Psoas muscle (tissue), 8 donors: ENCODE measurements at places on chromosomes 2 and 18. TPM values are rescaled to one million over a fixed set of nuclear protein-coding genes. Genes with fewer than 3 reads are reported as not detected.

DNA sequence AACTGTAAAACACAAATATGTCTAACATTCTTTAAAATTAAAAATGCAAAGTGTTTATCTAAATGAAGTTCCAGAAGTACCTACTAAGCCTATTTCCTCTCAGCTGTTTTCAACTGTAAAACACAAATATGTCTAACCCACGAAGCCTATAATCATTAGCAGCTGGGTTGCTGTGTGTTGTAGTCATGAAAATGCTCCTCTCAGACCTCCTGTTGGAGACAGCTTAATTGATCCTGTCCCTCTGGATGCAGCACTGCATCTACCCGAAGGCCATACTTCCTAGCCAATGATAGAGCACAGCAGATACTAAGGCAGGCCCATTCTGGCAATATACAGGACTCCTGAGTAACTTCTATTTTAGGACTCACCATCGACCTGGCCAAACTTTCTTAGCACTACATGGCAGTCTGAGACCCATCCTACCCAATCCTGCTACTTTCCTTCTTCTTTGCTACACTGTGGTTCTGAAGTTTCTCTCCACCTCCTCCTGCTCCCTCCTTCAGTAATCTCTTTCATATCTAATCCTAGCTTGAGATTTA is 92.5 kb upstream of the RBBP8 start:
- no peak overlapping the region for H3K27ac ChIP-seq
- no peak overlapping the region for H3K4me3 ChIP-seq
- H3K27me3 ChIP-seq: no peaks in the 10 kb centered on the region
- no peaks in the 10 kb centered on the region for H3K4me1 ChIP-seq
- no peak for DNase-seq
- H3K36me3 ChIP-seq: no peaks in the 10 kb centered on the region

DNA sequence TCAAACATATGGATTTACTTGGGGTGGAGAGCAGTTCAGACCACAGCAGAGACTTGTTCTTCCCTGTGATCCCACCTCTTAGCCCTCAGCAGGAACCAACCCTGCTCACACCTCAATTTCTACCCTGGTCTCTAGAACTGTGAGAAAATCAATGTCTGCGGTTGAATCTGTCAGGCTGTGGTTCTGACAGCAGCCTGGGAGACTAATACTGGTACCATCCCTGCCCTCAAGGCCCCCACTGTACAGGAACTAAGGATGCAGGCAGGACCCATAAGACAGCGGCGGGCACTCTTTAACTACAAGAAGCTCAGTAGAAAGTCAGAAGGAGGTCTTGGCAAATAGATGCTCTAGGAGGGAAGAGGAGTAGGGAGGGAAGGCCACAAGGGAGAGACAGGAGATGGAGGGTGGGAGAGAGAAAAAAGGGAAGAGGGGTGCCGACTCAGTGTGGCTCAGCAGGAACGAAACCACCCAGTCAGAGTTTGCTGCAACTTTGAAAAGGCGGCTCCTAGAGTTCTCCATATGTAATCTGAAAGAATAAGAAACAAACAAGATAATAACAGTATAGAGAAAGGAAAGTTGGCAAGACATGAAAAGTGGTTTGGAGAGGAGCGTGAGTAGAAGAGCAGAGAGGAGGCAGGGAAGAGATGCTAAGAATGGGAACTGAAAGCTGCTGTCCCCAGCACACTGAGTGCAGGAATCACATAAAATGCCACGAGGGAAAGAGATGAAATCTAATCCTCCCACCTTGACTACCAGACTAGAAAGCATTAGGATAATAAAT is 323.9 kb upstream of the ID2 start:
- no peaks in the 10 kb centered on the region for H3K4me1 ChIP-seq
- H3K27ac ChIP-seq: no peak overlapping the region
- no peaks in the 10 kb centered on the region for H3K36me3 ChIP-seq
- H3K4me3 ChIP-seq: no peak overlapping the region
- DNase-seq: no peak

DNA sequence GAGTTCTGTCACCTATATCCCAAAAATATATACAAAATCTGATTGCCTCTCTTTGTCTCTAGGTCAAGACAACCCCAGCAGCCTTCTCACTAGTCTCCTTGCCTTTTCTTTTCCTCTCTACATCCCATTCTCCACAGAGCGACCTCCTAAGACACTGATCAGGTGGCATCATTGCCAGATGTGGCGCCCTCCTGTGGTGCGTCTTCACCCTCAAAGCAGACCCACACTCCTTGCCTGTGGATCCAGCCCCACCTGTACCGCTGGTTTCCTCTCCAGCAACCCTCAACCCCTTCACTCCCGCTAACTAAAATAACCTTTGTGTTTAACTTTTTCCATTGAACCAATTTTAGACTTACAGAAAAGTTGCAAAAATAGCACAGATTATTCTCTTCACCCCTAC is 273.3 kb downstream of the GLI2 start:
- no peaks in the 10 kb centered on the region for H3K4me1 ChIP-seq
- no peak overlapping the region for H3K27ac ChIP-seq
- H3K4me3 ChIP-seq: no peak overlapping the region
- H3K36me3 ChIP-seq: no peaks in the 10 kb centered on the region
- no peaks in the 10 kb centered on the region for H3K27me3 ChIP-seq

GRCh38 chr2:236866542-236867340 is 218.9 kb upstream of the COPS8 start:
- no peaks in the 10 kb centered on the region for H3K27me3 ChIP-seq
- no peaks in the 10 kb centered on the region for H3K4me1 ChIP-seq
- no peaks in the 10 kb centered on the region for H3K36me3 ChIP-seq
- no peak overlapping the region for H3K4me3 ChIP-seq

DNA sequence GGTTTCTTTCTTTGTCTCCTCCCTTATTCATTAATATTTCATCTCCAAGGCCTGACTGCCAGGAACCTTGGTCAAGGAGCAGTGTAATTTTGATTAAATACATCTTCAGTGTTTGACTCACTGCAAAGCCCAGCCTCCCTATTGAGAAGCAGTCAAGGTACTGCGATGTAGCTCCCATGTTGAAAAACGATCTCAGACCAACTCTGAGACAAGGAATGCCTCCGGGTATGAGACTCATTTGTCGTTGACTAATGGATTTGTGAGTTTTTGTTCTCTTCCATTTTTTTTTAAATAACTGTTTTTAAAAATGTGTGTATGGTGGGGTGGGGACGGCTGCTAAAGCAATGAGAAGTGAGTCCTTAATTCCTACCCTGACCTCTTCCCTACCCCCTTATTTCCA is 361.6 kb downstream of the SOX11 start:
- no peaks in the 10 kb centered on the region for H3K36me3 ChIP-seq
- no peaks in the 10 kb centered on the region for H3K4me1 ChIP-seq
- no peak for DNase-seq
- no peak overlapping the region for H3K4me3 ChIP-seq
- H3K27ac ChIP-seq: no peak overlapping the region
- no peaks in the 10 kb centered on the region for H3K27me3 ChIP-seq

DNA sequence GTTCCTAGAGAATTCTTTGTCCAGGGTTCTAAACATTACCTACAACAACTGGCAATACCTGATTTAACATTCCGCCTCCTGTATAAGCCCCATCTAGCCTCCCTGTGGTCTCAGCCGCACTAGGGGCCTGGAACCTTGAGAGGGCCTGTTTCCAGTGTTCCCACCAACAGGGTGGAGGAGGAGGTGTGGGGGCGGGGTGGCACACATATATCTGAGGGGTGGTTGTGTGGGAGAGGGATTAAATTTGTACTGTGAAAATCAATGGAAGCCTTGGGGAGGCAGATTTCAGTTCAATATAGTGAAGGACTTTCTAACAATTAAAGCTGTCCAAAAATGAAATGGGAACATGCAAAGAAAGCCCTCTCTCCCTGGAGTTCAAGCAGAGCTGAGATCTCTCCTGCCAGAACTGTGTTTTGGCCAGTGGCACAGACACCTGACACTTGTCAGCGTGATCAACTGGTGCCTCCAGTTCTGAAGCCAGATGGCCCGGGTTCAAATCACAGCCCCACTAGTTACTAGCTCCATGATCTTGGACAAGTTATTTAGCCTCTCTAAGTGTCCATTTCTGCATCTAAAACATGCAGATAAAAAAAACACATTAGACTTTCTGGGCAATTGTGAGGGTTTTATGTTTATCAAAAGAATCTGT is 17.0 kb upstream of the FZD7 start:
- H3K27me3 ChIP-seq: no peaks in the 10 kb centered on the region
- peaks cover 35% of the 10 kb centered on the region for H3K4me1 ChIP-seq
- H3K36me3 ChIP-seq: no peaks in the 10 kb centered on the region

GRCh38 chr2:185522472-185522871 is 216.1 kb upstream of the FSIP2 start:
- H3K4me1 ChIP-seq: no peaks in the 10 kb centered on the region
- H3K27ac ChIP-seq: no peak overlapping the region
- H3K27me3 ChIP-seq: no peaks in the 10 kb centered on the region
- H3K36me3 ChIP-seq: no peaks in the 10 kb centered on the region
- DNase-seq: no peak
- H3K4me3 ChIP-seq: no peak overlapping the region

- no peak for DNase-seq
- H3K36me3 ChIP-seq: no peaks in the 10 kb centered on the region
- peaks cover 9% of the 10 kb centered on the region for H3K4me1 ChIP-seq
- H3K4me3 ChIP-seq: no peak overlapping the region
- no peaks in the 10 kb centered on the region for H3K27me3 ChIP-seq
- H3K27ac ChIP-seq: peak overlapping the region; percentile 58
Measured at GRCh38 chr18:46688853-46689525, 32.0 kb upstream of the LOXHD1 start.

DNA sequence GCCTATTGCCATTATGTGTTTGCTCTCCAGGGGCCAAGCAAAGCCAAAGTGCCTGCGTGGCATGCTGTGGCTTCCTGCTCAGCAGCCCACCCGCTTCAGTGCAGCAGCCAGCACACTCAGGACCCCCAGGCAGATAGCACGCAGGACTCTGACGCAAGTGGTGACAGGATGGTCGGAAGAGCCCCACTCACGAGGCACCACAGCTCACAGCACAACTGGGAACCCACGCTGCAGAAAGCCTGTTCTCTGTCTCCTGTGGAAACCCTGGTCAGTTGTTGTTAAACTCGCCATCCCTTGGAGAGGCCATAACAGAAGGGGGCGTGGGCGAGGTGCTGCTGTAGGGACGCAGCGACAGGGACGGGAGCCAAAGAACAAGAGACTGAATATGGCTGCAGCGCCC is 76.4 kb downstream of the HDAC4 start:
- H3K4me3 ChIP-seq: no peak overlapping the region
- peaks cover 38% of the 10 kb centered on the region for H3K4me1 ChIP-seq
- H3K36me3 ChIP-seq: no peaks in the 10 kb centered on the region
- no peak for DNase-seq
- no peaks in the 10 kb centered on the region for H3K27me3 ChIP-seq
- H3K27ac ChIP-seq: peak overlapping the region; percentile 8

GRCh38 chr2:167140767-167141166 is 252.5 kb downstream of the XIRP2 start:
- peaks cover 25% of the 10 kb centered on the region for H3K4me1 ChIP-seq
- DNase-seq: no peak
- no peaks in the 10 kb centered on the region for H3K27me3 ChIP-seq
- no peaks in the 10 kb centered on the region for H3K36me3 ChIP-seq
- H3K27ac ChIP-seq: peak overlapping the region; percentile 95

DNA sequence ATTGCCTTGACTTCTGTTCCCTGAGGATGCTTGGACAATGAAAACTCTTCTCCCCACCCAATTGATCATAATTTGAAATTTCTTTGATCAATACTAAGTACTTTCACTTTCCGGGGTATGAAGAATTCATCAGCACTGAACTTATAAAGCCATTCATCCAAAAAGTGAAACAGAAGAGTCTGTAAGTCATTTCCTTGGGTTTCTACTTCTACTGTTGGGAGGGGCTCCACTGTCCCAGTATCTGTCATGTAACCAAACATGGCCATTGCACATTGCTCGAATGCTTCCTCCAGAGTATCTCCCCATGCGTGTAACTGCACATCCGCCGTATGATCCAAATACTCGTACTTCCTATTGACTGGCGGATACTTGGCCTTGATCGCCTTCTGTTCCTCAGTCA is 30.3 kb downstream of the NCL start:
- H3K36me3 ChIP-seq: no peaks in the 10 kb centered on the region
- no peaks in the 10 kb centered on the region for H3K27me3 ChIP-seq
- DNase-seq: no peak
- H3K27ac ChIP-seq: no peak overlapping the region

DNA sequence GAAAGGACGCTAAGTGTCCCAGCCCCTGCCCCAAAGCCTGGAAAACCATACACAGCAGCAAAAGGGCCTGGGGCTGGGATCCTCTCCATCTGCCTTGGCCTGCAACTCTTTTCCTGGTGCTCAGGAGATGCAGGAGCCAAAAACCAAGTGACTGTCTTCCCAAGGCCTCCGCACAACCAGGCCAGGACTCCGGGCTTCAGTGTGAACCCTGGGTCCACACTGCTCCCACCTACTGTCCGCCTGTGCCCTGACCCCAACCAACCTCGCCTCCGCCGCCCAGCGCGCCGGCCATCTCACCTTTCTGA is 1.1 kb downstream of the FEV start:
- H3K4me3 ChIP-seq: no peak overlapping the region
- peaks cover 15% of the 10 kb centered on the region for H3K4me1 ChIP-seq
- peaks cover 39% of the 10 kb centered on the region for H3K27me3 ChIP-seq
- no peak overlapping the region for H3K27ac ChIP-seq
- H3K36me3 ChIP-seq: no peaks in the 10 kb centered on the region
- no peak for DNase-seq

GRCh38 chr18:72674710-72675109 is 130.6 kb upstream of the CBLN2 start:
- H3K27me3 ChIP-seq: no peaks in the 10 kb centered on the region
- DNase-seq: no peak
- H3K4me3 ChIP-seq: no peak overlapping the region
- no peaks in the 10 kb centered on the region for H3K4me1 ChIP-seq
- H3K36me3 ChIP-seq: no peaks in the 10 kb centered on the region

GRCh38 chr2:173136599-173136998 is 61.0 kb downstream of the MAP3K20 start:
- H3K4me1 ChIP-seq: peaks cover 65% of the 10 kb centered on the region
- H3K27me3 ChIP-seq: no peaks in the 10 kb centered on the region
- no peak for DNase-seq
- H3K4me3 ChIP-seq: no peak overlapping the region

- no peaks in the 10 kb centered on the region for H3K4me1 ChIP-seq
- no peaks in the 10 kb centered on the region for H3K27me3 ChIP-seq
- no peak for DNase-seq
Measured at GRCh38 chr2:136492901-136493300, 272.4 kb upstream of the THSD7B start.

SLC5A7 gene
- not detected for polyA plus RNA-seq

MC2R gene
- polyA plus RNA-seq: not detected

NTSR2 gene
- 0.97 TPM for polyA plus RNA-seq

EIF4E2 gene
- 39.6 TPM for polyA plus RNA-seq
